PC-9 (cell line): ENCODE measurements at places on chromosomes 4 and X. TPM values are rescaled to one million over a fixed set of nuclear protein-coding genes. Genes with fewer than 3 reads are reported as not detected.

Gene MAD2L1
- 24.7 and 34.4 TPM in 2 replicates for total RNA-seq

Gene GABRG1
- total RNA-seq, result not detected in 2 replicates

DNA sequence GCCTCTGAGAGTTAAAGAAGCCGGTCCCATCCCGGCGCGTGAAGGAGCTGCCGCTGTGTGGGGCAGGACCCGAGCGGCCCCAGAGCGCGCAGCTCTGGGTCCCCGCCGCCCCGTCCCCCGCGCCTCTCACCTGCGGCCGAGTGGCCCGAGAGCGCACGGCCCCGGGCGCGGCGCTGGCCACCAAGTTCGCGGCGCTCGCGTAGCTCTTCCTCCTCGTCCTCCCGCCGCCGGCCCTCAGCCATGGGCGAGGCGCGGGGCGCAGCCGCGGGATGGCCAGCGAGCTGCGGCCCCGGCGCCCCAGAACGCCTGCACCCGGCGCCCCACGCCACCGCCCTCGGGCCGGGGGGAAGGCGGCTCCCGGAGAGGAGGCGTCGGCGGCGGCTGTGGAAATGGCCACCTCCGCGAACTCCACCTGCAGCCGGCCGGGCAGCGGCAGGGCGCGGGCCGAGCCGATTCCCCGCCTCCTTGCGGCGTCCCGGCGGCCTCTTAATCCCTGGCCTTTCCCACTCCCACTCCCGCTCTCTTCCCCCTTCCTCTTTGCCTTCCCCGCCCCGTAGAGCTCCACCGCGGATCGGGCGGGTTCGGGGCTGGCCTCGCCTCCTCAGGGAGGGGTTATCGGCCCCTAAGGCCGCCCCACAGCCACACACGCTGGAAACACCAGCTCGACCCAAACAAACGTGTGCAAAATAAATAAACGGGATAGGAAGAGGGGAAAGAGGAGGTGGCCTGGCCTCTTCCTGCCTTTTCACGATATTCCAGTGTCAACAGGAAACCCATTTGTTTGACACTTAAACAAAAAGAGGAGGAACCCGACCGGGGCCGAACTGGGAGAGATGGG lies at the start of gene SH3D19:
SH3D19 (minus strand) TSS at position 495 of the 838 bp plus-strand sequence; CDS start at position 242, 253 bp downstream.
- peak; percentile 56 for DNase-seq

GRCh38 chrX:133709501-133709900 lies 275.9 kb downstream of the GPC3 start:
- DNase-seq, result no peak

GRCh38 chr4:144171697-144172096 lies 31.2 kb upstream of the GYPA start:
- no peak for DNase-seq

Gene SMIM31
- not detected in 2 replicates for total RNA-seq

DNA sequence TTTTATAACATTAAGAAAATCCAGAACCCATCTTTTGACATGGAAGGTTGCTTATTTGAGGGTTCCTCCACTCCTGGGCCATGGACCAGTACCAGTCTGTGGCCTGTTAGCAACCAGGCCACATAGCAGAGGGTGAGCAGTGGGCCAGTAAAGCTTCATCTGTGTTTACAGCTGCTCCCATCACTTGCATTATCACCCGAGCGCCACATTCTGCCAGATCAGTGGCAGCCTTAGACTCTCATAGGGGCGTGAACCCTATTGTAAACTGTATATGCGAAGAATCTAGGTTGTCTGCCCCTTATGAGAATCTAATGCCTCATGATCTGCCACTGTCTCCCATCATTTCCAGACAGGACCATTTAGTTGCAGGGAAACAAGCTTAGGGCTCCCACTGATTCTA lies 58.6 kb downstream of the NDST4 start:
- peak; percentile 1 for DNase-seq

DNA sequence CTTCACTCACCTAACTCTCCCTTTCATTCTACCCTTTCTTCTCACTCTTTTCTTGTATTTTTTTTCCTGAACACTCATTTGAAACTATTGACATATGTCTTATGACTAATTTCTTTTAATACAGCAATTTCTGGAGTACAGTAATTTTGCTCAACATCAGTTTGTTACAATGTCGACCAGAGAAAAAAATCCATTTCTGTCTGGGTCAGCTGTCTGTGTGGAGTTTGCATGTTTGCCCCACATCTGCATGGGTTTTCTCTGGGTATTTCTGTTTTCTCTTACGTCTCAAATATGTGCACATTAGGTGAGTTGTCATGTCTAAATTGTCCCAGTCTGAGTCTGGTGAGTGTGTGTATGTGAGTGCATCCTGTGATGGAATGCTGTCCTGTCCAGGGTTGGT lies 294.8 kb downstream of the HS3ST1 start:
- DNase-seq, result no peak
